Stimulated activated CD8-positive, alpha-beta memory T cell treated with anti-CD3 and anti-CD28 coated beads, Interleukin-12 subunit alpha, Interleukin-12 subunit beta, amount 100 ng/mL, for 4 hours (primary cell): ENCODE measurements at places on chromosomes 13 and 19.

DNA sequence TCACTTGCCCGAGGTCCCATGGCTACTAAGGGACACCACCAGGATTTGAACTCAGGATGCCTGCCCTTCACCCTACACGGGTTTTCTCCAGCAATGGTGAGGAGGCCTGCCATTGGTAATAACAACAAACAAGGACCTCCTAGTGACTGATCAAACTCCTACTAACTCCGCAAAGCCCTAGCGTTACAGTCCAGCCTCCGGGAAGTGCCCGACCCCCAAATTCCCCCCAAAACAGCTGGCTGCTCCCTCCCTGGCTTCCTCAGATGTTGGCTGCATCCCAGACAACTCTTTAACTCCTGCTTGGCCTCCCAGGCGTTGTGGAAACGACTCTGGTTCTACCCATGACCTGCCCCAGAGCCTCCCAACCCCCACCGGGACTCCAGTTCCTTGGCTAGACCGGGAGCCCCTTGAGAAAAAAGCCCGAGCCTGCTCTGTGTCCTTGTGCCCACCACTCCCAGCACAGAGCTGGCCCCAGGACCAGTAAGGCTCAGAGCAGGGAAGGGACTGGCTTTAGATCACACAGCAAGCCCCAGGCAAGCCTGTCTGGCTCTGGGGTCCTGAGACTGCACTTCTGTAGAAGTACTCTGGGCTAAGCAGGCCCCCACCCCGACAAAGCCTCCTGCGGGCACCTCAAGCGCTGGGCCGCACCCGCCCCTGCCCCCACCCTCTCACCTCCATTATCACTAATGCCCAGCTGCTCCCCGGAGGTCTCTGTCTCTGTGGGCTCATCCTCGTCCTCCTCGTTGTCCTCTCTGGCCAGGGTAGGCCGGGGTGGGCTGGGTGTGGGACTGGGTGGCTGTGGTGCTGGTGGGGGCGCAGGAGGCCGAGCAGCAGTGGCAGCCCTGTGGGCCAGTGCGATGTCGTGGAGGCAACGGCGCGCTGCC is 4.7 kb downstream of the AKT1S1 start:
- DNase-seq, result no peak

DNA sequence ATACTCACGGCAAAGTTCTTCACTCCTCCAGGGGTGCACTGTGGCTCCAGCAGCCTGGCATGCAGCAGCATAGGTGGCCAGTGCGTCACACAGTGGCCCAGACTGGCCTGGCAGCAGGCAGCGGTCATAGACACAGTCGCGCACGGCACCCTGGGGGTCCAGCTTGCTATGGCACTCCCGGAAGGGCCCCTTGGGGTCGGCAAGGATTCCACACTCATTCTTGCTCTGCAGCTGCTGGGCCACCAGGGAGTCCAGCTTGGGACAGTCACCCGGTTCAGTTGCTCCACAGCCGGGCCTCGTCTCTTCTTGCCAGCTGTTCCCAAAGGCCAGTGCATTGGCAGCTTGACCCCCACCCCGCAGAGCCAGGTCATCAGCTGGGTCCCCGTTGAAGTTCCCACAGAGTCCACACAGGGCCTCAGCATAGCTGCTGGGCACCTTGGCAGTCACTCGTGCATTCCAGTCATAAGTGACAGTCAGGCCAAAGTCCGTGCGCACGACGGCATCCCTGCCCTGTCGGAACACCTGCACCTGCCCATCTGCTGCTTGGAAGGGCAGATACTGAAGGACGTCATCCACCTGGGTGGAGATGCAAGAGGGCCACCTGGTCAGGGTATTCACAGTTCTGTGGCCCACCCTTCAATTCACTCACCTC is 20.6 kb downstream of the FCGBP start:
- DNase-seq, result no peak

DNA sequence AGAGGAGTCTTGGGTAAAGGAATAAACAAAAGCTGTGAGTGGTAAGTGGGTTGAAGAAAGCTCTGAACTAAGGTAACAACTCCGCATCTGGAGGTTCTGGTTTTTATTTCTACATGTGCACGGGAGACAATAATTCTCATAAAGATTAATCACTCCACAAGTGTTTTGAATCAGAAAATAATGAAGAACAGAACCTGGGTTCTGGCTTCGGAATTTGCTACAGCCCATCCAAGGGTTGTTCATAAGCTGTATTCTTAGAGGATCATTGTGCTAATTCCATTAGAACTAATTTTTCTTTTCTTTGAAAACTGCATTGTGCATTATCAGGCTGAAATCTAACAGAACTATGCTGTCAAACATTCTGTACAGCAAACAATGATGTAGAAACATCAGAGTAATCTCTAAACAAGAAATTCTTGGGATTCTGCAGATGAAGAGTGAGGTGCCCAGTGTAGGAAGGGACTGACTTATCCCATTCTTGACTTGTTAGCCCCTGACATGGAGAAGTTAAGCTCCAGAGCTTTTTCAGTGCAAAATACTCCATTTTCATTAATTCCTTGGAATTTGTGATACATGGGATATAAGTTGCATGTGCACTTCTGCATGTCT is 368.2 kb downstream of the COG6 start:
- DNase-seq, result no peak

- DNase-seq, result no peak
Observed at GRCh38 chr19:18859676-18860301, 28.0 kb downstream of the UPF1 start.

DNA sequence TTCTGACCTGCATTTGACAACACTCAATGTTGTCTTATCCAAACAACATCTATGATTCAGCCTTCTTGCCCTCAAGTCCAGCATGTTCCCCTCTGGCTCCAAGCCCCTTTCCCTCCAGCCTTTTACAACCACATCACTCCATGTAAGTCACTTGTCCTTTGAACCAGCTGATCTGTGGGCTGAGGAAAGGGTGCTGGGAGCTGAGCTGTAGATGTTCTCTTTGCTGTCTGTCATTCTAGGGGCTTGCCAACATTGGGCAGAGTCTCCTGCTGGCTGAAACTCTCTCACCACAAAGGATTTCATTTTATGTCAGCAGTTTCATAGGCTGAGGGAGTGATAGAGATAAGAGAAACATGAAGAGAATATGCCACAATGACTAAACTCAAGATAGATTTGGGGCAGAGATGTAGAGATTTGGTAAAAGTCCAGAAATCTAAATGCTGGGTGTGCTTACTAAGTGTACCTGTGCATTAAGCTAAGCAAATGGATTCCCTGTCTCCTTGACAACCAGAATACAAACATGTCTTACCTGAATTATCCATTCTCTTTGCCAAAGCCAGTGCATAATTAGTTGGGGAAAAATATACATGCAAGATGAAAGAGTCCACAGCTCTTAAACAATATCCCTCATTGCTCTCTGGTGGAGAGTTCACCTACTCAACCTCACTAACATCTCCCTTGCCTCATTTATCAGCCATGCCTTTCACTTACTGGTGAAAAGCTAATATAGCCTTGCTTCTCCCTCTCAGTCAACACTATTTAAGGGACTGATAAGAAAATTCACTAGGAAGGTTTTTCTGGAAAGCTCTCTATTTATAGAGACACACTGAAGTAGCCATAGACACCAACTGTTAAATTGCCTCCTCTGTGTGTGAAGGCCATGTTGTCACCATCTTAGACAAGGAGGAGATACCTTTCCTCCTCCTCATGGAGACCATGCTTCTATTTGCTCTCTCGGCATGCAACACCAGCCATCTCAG is 175.5 kb upstream of the SERP2 start:
- DNase-seq, result no peak

DNA sequence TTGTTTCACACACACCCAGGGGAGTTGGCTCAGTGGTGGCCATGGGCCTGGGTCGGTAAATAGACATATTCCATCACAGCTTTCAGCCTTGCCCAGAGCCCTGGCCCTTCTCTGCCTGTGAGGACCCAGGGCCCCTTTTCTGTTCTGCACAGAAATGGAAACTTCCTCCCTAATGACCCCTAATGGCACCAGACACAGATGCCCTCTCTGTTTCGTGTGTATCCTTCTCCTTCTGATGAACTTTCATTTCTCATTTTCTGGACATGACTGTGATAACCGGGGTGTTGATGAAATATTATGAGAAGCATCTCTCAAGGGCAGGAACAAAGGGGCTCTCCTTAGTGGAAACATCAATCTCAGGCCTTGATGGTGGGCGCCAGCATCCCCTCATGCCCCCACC is 12.8 kb downstream of the LILRA1 start:
- no peak for DNase-seq
